ENCODE measurements at places on chromosomes 7 and 10.

DNA sequence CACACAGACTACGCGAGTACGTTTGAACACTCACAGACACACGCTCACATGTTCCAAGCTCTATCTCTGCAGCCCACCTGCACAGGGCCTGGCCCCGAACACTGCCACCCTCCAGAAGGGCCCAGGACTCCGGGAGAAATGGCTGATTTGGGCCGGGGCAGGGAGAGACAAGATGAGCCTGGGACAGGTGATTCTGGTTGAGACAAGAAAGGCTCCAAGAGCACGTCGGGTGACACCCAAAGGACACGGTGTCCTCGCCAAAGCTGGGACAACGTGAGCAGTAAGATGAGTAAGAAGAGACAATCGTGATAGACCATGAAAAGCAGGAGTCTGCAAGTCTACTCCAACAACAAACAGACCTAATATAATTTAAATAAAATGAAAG lies 9.2 kb downstream of the GPER1 start:
- DNase-seq, result no peak

DNA sequence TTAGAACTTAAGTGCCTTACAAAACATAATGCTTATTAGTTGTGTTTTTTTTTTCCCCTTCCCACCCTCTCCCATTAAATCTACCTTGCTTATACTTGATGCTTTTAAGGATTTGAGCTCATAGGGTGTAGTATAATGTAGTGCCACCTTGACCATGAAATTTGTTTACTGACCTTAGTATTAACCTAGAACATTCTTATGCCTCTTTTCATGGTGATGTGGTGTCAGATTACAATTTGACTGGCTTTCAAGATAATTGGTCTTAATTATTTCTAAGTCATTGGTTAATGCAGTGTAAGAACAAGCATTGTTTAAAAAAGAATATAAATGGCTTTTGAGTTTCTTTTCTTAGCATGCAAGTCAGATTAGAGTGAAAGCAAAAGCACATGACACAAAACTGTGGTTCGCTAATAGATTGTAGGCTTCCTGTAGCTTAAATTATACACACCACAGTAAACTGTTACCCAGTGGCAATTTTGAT lies 61.8 kb downstream of the ADD3 start:
- peak; percentile 54 for DNase-seq

GRCh38 chr10:102313221-102313896 lies 68.0 kb downstream of the GBF1 start:
- DNase-seq, result no peak

DNA sequence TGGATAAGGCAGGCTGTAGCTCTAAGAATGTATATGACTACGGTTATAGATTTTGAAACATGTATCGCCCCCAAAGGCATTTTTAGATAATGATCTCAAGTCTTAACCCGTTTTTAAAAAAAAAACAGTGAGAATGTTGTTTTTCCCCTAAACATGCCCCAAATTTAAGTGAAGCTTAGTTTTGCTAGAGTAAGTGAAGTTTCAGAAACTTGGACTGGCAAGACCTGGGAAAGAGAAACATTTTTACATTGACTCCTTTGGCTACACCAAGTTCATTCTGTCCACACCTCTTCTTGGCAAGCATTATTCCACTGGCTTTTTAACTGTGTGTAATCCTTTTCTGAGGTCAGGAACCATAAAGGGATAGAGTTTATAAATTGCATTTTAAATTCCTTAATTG lies 216.7 kb upstream of the CELF2 start:
- no peak for DNase-seq

DNA sequence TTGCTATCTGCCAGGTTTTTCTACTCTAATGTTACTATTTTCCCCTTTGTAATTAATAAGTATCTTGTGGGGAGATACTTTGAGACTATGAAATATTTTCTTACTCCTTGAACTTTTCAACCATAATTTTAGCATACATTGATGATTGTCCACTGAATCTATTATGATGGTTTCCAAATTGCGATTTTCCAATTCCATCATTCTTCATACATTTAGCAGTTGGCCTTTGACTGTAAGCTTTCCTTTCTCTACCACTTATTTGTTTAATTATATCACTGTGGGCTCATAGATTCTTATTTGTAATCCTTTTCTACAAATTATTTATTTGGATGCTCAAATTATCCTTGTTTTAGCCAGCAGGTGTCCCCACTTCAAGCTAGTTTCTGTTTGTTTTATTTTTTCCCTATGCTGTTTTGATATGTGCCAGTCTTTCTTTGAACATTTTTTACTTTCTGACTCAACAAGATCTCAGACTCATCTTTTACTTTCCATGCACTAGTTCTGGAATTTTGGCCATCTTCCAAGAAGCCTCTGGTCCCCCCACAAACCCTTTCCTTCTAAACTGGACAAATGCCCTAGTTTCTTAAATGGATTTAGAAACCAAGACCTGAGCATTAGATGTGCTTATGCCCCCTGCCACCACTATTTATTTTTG lies 11.4 kb upstream of the MRPS16 start:
- DNase-seq, result peak; percentile 37

GRCh38 chr10:15280974-15281373 lies 90.1 kb downstream of the FAM171A1 start:
- peak; percentile 2 for DNase-seq

GRCh38 chr7:23654508-23654907 lies 25.5 kb upstream of the FAM221A start:
- peak; percentile 23 for DNase-seq

GRCh38 chr10:122302315-122302714 lies 31.2 kb downstream of the BTBD16 start:
- no peak for DNase-seq

- no peak for DNase-seq
These were observed 118.2 kb downstream of the PTPN20 start for GRCh38 chr10:47029181-47030009.
